ENCODE measurements at places on chromosomes 12 and 14.

DNA sequence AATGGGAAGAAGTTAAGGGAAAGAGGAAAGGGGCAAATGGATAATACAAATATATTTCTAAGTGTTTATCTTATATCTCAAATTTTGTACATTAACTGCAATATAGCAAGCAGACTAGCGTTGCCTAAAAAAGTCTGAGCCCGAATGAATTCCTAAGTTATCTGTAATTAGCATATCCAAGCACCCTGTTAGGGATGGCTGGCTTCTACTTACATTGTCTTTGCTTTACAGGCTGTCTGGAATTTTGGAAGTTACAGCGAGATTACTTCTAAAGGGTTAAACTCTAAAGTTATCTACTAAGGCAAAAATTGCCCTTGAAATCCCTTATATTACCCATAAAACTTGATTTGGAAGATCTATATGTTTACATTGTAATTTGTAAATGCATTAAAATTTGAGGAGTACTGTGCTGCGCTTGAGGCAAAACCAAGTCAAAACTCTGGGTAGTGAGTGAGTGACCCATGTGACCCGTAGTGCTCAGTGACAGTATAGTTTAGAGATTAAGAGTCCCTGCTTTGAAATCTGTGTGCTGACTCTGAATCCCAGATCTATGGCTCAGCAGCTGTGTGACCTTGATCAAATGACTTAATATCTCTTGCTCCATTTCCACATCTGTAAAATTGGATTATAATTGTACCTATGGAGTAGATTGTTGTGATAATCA, 17.3 kb upstream of the LIN7A start:
- DNase-seq = no peak

- no peak for DNase-seq
These were observed 182.9 kb upstream of the GRIN2B start for GRCh38 chr12:14164266-14164665.

- no peak for DNase-seq
These were observed 120.5 kb downstream of the SLC25A47 start for GRCh38 chr14:100443603-100444002.

DNA sequence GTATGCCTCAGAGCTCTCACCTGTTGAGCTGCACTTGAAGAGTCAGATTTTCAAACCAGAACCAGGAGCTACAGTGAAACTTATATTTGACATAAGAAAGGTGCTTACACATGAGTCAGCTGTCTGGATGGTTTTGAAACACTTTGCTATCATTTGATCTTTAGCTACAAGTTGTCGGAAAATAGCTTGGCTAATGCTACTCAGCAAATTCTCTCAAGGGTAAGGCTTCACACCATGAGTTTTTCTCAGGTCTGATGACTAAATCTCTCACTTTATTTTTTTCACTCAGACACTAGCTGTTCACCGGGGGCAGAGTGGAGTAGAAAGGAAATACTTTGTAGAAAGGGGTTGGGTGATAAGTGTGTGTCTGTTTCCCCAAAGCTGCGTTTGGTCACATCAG, 171.8 kb downstream of the FLRT2 start:
- no peak for DNase-seq

DNA sequence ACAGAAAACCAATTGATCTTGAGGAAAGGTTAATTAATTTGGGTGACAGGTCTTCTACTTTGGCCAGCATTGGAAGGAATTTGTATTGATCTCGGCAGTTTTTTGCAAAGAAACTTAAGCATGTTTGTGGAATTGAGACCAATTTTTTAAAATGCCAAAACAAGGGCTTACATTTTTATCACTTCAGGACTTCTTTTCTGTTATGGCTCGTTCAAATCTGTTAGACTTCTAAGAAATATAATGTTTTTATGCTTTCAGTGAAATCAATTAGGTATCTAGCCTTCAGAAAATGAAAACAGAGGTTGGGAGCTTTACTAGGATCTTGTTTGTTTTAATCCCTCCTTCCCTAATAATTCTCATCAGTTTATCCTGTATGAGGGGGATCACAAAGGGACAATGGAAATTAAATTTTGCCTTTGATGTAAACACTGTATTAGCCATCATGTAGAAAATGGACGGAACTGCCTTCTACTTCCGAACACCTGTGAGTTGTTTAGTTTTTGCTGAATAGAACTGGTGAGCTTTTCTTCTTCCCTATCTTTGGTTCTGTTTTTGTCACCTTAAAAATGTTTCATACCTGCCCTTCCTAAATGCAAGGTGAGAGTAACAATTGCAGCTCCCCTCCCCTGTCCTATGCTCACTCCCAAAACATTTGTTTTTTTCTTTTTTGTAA, 7.8 kb downstream of the FOXA1 start:
- DNase-seq = no peak

GRCh38 chr12:95286713-95287112, 69.1 kb downstream of the VEZT start:
- no peak for DNase-seq

- DNase-seq = no peak
These were observed 170.5 kb upstream of the LHX5 start for GRCh38 chr12:113642216-113642615.

GRCh38 chr12:47838286-47838931, 18.7 kb upstream of the HDAC7 start:
- no peak for DNase-seq

DNA sequence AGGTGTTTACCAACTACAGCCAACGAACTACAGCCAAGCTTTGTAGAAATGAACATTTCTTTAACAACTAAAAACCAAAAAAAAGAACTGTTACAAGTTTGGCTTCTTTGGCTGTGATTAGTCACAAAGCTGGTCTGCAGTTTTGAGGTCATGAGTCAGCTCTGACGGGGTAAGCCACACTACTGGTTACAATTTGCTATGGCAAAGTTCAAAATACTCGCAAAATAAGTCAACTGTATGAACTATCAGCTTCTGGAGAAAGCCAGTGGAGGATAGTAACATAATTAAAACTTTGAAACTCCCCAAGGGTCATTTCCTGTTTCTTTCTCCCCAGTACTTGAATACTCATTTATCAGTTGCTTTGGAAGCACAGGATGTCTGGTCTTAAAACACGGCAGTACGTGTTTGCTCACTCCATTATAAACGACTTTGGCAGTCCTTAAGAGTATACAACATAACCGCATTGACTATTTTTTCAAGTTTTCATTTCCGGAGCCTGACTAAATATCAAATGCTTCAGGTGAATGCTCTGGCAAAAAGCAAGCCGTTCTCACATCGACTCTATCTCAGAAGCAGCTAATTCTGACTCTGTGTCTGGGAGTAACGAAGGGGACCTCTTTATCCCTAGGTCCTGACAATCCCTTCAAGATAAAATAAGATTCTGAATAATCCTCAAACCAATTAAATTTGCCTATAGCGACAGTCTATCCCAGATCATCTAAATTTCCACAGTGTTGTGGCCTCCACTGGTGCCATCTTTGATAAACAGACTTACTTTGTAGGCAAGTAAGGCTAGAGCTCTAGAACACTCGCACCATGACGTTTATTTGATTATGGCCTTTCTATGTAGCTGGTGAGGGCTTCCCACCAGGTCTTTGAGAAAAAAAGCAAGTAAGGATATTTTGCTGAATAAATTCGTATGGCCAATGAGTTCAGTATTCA, 10.6 kb downstream of the PHLDA1 start:
- DNase-seq = peak; percentile 28
